Panc1 (cell line): ENCODE measurements at places on chromosomes 1 and 21.

DNA sequence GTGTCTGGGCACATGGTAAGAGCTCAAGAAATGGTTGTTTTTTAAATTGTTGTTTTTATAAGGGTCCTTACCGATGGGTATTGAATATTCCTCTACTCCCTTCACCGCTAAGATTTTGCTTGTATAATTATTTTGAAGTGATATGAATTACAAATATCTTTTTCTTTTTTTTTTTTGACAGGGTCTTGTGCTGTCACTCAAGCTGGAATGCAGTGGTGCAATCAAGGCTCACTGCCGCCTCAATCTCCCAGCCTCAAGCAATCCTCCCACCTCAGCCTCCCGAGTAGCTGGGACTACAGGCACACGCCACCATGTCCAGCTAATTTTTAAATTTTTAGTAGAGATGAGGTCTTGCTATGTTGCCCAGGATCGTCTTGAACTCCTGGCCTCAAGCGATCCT is 27.1 kb upstream of the RAB3GAP2 start:
- no peak for DNase-seq

GRCh38 chr1:159188375-159188788 is 16.3 kb upstream of the ACKR1 start:
- no peak for DNase-seq

DNA sequence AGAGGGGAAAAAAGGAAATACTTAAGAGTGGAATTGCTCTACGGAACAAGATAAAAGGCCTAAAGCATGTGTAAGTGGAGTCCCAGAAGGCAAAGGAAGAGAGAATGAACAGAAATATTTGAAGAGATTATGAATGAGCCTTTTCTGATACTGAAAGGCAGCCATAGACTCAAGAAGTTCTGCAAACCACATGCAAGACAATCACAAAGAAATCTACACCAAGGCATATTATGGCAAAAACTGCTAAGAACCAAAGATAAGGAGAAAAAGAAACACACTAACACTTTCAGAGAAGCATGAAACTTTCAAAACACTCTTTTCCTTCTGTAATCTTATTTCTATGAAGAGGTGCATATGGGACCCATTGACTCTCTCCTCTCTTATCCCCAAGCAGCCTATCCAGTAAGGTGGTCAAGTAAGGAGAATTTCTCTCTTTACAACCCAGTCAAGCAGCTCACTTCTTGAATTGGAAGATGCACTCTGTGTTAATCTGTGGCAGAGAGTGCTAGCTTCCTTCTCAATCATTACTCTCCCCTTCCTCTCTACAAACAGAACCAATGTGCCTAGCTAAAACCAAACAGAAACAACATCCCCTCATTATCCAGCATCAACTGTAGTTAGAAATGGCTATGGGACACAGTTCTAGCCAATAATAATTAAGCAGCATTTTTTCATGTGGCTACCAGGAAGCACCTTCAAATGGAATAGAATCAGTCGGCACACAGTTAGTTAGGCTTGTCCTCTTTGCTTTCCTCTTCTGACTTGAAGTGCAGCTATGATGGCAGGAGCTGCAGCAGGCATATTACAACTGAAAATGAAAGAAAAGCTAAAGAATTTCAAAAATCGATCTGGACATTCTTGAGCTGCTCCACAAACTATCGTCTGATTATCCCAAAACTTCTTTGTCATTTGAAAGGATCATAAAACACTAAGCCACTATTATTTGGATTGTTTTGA is 25.9 kb downstream of the KRTAP19-8 start:
- no peak for DNase-seq

- no peak for DNase-seq
Measured at GRCh38 chr1:11640101-11640500, 14.1 kb downstream of the FBXO2 start.

- DNase-seq = no peak
Measured at GRCh38 chr1:7871136-7871535, 18.3 kb upstream of the UTS2 start.

DNA sequence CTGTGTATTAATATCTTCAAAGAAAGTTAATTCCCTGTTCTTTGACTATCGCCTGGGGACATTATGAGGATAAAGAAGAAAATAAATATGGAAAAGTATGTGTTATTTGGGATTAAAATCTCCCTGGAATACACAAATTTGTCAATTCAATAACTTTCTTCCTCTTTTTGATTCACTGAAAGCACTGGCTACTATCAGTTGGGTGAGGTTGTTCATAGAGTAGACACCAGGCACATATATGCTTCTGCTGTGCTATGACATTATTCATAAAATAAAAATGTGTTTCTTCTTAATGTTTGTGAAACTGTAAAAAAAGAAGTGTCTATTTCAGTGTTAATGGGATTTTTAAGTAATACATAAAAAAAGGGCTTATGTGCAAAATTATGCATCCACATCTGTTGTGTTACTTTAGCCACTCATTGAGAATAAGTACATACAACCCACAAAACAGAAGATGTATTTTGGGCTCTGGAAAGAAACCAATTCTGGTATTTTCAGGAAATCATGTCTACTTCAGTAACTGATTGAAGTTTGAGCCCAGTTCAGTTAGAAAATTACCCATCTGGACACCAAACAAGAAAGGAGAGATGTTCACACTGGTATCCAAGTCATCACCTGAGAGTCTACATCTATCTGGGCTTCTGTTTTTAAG is 169.4 kb downstream of the GABPA start:
- no peak for DNase-seq

DNA sequence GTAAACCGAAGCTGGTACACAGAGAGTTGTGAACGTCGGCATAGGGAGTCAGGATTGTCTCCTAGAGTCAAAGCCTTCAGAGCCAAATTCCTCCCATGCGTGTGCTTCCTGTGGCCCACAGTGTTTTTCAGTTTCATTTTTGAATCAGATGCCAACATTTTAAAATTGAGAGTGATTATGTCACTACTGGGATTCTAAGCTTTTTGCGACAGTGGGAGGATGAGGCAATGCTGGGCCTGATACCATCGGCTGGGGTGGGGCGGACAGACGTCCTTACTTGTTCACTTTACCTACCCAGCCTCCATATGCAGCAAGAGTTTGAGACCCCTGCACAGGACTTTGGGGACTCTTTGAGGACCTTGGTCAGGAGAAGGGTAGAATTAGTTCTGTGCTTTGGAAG is 1.3 kb upstream of the KLHDC7A start:
- no peak for DNase-seq

DNA sequence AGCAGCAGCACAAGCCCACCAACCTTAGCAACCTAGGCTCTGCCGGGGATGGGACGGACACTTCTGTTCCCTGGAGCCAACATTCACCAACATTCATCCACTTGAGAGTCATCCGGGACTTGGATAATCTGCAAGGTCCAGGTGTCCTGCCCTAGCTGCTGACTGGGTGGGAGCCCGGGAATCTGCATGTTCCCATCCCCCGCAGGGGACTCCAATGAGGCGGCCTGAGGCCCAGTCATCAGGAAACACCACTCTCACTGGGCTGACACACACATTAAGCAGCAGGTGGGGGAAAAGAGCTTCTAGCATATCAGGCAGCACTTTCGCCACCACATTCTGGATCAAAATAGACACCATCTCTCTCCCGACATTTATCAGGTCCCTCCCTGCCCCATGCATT is 38.4 kb upstream of the CCSAP start:
- DNase-seq = no peak

DNA sequence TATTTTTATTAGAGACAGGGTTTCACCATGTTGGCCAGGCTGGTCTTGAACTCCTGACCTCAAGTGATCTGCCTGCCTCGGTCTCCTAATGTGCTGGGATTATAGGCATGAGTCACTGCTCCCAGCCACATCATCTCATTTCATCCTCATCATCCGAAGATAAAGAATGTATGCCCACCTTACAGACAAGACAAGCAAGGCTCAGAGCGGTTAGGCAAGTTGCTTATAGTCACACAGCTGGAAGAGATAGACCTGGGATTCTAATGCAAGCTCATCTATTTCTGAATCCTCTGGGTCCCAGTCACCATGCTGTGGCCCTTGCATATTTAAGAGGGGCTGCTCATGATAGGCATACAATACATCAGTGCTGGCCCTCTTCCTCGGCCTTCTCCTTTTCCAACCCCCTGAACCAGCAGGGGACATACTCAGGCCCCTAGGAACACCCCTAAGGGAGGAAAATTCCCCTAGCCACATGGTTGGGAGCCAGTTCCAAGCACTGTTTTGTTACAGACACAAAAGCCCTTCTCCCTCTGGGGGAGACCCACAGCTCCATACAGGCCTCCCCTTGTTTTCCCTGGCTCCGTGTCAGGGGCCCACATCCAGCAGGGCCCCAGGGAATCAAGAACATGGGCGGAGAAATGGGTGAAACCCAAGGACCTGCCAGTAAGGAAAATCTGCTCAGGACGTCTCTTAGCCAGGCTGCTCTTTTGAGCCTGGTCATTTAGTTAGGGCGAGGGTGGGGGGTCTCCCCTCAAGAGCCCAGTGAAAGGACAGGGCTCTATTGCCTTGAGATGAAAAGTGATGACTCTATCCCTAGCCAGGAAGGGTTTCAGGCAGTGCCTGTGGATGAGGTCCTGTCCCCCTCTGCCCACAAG is 6.9 kb downstream of the CSRP1 start:
- DNase-seq = no peak

- no peak for DNase-seq
Measured at GRCh38 chr1:58011978-58012377, 534.5 kb downstream of the OMA1 start.

DNA sequence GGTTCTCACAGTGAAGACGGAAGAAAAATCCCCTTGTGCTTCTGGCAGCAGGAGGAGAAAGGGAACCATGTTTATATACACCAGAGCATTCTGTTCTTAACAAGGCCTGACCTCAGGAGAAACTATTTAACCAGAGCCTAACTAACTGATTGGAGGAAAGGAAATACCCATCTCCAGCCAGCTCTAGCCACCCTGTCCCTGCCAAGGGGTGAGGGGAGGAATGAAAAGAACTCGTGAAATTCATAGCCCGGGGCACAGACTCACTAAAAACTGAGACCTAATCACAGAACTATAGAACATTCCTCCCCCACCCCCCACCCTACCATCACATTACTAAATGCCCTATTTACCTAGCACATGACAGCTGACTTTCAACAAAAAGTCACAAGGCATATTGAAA is 65.0 kb downstream of the KCNH1 start:
- DNase-seq = no peak

- DNase-seq = no peak
Measured at GRCh38 chr1:52153898-52154297, 12.0 kb downstream of the ZFYVE9 start.

DNA sequence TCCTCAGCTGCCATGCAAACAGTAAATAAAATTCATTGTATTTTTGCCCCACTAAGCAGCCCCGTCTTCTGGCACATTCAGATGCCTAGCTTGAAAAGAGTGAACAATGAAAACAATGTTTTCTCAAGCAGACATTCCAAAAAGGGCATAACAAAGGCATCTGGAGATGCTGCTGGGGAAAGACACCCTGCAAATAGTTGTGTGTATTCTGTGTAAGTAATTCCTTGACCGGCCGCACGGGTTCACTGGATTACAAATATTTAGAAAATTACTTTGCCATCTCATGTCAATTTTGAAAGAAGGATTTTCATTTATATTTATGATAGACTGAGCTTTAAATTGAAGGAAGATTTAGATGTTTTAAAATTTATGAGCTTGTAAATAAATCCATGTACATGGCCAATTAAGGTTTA is 142.2 kb downstream of the SLC45A1 start:
- DNase-seq = no peak

- no peak for DNase-seq
Measured at GRCh38 chr1:11741919-11742558, 6.1 kb downstream of the AGTRAP start.

DNA sequence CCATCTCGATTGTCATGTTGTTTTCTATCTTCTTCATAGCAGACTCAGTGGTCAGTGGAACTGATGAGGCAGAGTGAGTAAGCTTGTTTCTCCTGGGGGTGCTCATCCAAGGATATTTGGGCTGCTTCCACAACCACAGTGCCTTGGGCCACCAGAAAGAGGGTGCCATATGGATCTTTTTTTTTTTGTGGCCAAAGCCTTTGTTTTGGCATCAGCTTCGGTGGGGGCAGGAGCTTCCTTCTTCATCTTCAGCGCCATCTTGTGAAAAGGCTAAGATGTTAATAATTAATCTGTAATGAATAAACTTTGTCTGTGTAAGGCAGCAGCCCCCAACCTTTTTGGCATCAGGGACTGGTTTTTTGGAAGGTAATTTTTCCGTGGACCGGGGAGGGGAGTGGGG is 6.6 kb upstream of the PLPP3 start:
- DNase-seq = no peak

GRCh38 chr1:225777058-225777582 is 506 bp upstream of the SRP9 start:
- no peak for DNase-seq

- no peak for DNase-seq
Measured at GRCh38 chr1:212638492-212639151, 30.1 kb downstream of the ATF3 start.

GRCh38 chr21:33762803-33763581 is 120.7 kb downstream of the ITSN1 start:
- DNase-seq = no peak

DNA sequence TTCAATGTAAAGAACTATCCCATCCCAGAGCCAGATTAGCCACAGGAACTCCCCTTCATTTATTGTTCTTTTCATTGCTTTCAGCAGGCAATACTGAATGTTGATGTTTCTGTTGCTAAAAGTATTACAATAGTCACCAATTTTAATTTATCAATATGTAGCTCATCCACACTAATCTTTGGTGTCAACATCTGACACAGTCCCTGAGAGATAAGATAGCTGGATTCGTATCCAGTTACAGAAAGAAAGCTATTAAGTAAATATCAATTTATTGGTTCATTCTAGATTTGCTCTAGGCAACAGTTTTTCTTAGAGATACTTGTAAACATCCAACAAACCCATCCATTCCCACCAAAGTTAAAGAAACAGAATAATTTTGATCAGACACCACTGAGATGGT is 4.7 kb downstream of the ADSS2 start:
- no peak for DNase-seq

GRCh38 chr1:197937381-197937780 is 20.2 kb downstream of the LHX9 start:
- DNase-seq = no peak

GRCh38 chr1:182303778-182304177 is 87.8 kb downstream of the GLUL start:
- DNase-seq = no peak

DNA sequence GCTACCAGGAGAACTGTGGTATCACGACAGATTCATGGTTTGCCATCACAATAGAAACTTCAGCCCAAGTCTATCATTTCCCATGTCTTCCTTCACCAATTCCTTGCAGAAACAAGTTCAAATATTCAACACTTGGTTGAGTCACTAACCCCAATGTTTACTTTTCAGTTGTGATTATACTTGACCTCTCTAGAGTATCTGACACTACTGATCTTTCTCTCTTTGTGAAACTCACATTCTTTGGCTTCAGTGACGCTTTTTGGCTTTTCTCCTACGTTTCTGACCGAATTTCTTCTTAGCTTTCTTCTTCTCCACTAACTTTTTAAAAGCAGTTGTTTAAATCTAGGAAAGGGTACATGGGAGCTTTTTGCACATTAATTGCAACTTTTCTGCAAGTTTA is 48.8 kb upstream of the HMGB4 start:
- DNase-seq = no peak
